Melanocyte of skin (primary cell): ENCODE measurements at places on chromosomes 7 and 10. TPM values are rescaled to one million over a fixed set of nuclear protein-coding genes. Genes with fewer than 3 reads are reported as not detected.

The CYP2C19 gene
- not detected in 2 replicates for total RNA-seq

The LLCFC1 gene
- not detected in 2 replicates for total RNA-seq

The CLCN1 gene
- total RNA-seq = not detected in 2 replicates

The AKR1D1 gene
- total RNA-seq = not detected in 2 replicates

The PON1 gene
- not detected in 2 replicates for total RNA-seq

The PRSS1 gene
- not detected in 2 replicates for total RNA-seq

The GALNT17 gene
- not detected in 2 replicates for total RNA-seq

The FAM131B gene
- total RNA-seq = not detected in 2 replicates

The ZNF853 gene
- 0.15 TPM in 1 of 2 replicates, not detected in the other for total RNA-seq

The CUL1 gene
- 50.3 and 68.3 TPM in 2 replicates for total RNA-seq

The C1QL3 gene
- total RNA-seq = 0.15 TPM in 1 of 2 replicates, not detected in the other

The SCART1 gene
- 1.0 and 2.2 TPM in 2 replicates for total RNA-seq

The SMKR1 gene
- total RNA-seq = not detected in 2 replicates

The USP54 gene
- 95.6 and 117 TPM in 2 replicates for total RNA-seq

The EGR2 gene
- total RNA-seq = 0.34 TPM in 1 of 2 replicates, not detected in the other

The CPXM2 gene
- total RNA-seq = 0.31 and 0.33 TPM in 2 replicates

The SLC13A4 gene
- not detected in 2 replicates for total RNA-seq

The ZDHHC4 gene
- total RNA-seq = 54.7 and 72.7 TPM in 2 replicates

The CHPF2 gene
- total RNA-seq = 37.9 and 44.7 TPM in 2 replicates

The PLXNA4 gene
- under 0.01 TPM in 2 replicates for total RNA-seq

The LRRD1 gene
- under 0.01 TPM in 1 of 2 replicates, not detected in the other for total RNA-seq

The LRMDA gene
- 26.6 and 45.8 TPM in 2 replicates for total RNA-seq

The ZNF722 gene
- total RNA-seq = not detected in 2 replicates

The FGL2 gene
- total RNA-seq = under 0.01 TPM in 1 of 2 replicates, not detected in the other

The AGR2 gene
- total RNA-seq = not detected in 2 replicates

The CCL26 gene
- total RNA-seq = not detected in 2 replicates
